Stimulated activated CD8-positive, alpha-beta memory T cell treated with anti-CD3 and anti-CD28 coated beads, Interleukin-2, amount 100 ng/mL, for 1 hour (primary cell): ENCODE measurements at places on chromosomes 3 and 15.

DNA sequence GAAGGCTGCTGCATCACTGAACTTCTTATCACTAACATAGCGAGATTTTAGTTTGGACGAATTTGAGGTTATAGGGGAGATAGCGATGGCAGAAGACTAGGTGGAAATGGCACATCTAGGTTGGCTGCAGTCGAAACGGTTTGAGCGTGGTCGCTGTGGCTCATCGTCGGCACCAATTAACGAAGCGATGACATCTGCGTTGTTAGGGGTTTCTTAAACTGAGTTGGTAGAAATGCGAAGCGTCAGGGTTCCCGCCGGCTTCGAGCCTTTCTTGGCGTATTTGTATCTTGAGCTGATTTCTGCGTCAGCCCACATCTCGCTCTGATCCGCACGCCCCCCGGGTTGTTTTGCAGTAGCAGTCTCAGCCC is 319 bp downstream of the LNP1 start:
- DNase-seq, result peak; percentile 20

DNA sequence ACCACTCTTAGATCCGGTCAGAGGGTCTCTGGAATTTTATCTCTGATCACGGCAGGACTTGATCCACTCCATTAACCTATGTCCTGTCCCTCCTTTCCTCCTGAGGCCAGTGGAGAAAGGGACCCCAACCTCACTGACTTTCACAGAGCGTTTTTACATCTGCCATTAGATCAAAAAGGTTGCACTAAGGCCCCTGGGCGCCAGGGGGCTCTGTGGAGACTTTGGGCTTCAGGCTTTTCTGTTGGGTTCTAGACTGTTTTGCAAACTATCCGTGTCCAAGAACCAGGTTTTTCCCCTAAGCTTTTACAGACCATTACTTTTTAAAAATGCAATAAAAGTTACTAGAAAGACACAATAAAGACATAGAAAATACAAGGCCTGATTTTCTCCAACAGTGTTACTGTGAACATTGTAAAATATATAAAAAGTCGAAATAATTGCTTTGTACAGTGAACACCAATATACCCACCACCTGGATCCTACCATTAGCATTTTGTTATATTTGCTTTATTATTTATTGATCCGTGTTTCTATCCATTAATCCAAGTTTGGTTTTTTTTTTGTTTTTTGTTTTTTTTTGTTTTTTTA is 159.7 kb downstream of the POLR2M start:
- no peak for DNase-seq

DNA sequence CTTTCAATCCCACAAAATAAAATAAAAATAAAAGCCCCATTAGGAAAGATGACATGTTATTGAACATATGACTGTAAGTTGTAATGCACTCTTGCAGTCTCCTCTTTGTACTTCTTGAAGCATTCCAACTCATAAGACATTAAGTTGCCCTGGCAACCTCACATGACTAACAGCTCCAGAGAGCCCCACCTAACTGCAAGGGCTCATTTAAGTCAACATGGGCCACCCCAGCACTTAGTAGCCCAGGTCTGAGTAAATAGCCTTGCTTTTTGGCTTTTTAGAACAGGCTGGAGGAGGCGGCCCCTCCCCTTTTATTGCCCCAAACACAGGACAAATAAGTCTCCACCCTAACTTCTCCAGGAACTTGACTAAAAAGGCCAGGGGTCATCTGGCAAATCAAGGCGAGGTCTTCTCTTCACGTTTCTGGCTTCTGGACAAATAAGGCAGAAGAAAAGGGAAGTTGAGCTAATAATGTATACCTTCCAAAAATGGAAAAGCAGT is 135.1 kb downstream of the TMCO5A start:
- DNase-seq, result no peak

- DNase-seq, result no peak
Observed at GRCh38 chr3:173690542-173691180, 293.1 kb downstream of the NLGN1 start.

GRCh38 chr15:82540984-82541431 is 751 bp upstream of the RPS17 start:
- no peak for DNase-seq

GRCh38 chr15:69862540-69862939 is 235.2 kb downstream of the TLE3 start:
- DNase-seq, result no peak

DNA sequence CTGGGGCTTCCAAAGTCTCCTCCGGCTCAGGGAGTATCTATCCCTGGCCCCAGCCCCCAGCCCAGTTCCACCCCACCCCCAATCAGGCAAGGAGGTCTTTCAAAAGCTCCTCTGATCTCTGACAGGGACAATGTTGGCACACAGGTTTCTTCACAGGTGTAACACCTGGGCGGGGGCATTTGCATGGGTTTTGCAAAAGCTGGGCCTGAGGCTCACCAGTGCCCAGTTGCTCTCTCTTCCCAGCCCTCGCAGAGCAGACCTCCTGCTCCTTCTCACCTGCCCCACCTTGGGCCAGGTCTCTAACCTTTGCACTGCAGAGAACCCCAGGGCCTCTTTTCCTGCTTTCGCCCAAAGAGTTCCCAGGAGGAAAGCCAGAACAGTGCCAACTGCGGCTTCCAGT is 8.6 kb upstream of the CSK start:
- no peak for DNase-seq

- no peak for DNase-seq
Observed at GRCh38 chr3:161103776-161104385, 1.3 kb downstream of the B3GALNT1 start.

- DNase-seq, result no peak
Observed at GRCh38 chr3:186998937-186999368, 68.6 kb downstream of the ST6GAL1 start.

- no peak for DNase-seq
Observed at GRCh38 chr3:179651687-179652446, 973 bp upstream of the USP13 start.

- DNase-seq, result no peak
Observed at GRCh38 chr3:37668431-37668817, 193.3 kb upstream of the CTDSPL start.

DNA sequence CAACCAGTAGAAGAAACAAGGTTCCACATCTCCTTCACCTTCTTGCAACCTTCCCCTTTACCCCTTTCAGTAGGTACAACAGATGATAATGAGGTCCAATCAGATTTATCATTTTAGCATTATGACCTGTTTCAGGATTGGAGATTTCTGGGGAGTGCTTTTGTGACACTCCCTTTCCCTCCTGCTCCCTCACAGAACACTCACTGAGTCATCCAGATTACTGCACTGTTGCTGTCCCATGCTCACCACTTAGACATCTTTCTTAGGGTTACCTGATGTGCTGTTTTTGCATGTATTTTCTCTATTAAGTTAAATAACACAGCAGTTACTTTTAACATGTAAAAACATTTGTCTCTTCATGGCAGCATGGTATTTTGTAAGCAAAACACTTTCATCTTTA is 118.5 kb downstream of the MFSD1 start:
- DNase-seq, result no peak

GRCh38 chr3:102419786-102420185 is 15.0 kb upstream of the ZPLD1 start:
- no peak for DNase-seq

DNA sequence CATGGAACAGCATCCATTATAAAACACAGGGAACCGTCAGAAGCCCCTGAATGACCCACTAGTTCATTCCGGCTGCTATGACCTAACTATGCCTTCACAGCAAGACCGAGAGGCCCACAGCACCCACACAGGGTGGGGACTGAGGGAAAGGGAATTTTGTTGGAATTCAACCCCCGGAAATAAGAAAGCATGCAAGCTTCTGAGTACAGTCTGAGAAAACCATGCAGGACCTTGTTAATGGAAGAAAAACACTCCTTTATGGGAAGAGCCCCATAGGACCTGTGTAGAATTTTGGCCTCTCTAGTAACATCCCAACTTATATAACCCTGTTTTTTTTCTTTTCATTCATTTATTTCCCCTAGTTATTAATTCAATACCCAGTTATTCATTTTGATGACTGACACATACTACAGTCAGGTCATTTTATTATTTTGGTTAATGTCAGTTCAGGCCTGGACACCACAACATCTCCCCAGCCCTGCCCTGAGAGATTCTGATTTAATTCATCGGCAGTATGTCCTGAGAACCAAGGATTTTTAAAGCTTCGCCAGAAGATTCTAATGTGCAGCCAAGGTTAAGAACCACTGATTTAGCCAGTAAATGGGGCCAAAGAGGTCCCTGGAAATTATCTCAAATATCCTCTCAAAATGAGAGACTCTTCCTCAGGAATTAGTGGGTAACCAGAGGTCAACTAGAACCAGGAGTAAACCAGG is 231.6 kb upstream of the GOLGA6L4 start:
- DNase-seq, result no peak

- no peak for DNase-seq
Observed at GRCh38 chr3:132550579-132551305, 46.3 kb upstream of the ACKR4 start.

- DNase-seq, result no peak
Observed at GRCh38 chr15:62950462-62950931, 92.0 kb upstream of the TPM1 start.

GRCh38 chr15:55902981-55903380 is 90.4 kb downstream of the NEDD4 start:
- no peak for DNase-seq

GRCh38 chr15:93246266-93247242 is 157.5 kb upstream of the RGMA start:
- no peak for DNase-seq

GRCh38 chr3:72295276-72295961 is 510.5 kb upstream of the PROK2 start:
- DNase-seq, result no peak

- no peak for DNase-seq
Observed at GRCh38 chr15:27278761-27279160, 307.8 kb downstream of the GABRG3 start.
